ENCODE measurements at places on chromosomes 12 and 14.

- DNase-seq, result no peak
These were observed 253.1 kb downstream of the ANO2 start for GRCh38 chr12:5691943-5692342.

- DNase-seq, result no peak
These were observed 132.9 kb upstream of the SLC35F4 start for GRCh38 chr14:57998766-57999165.

- DNase-seq, result peak; percentile 79
These were observed 16.1 kb downstream of the UBC start for GRCh38 chr12:124898200-124898922.

- DNase-seq, result no peak
These were observed 77.7 kb upstream of the SLC38A2 start for GRCh38 chr12:46450279-46450748.

DNA sequence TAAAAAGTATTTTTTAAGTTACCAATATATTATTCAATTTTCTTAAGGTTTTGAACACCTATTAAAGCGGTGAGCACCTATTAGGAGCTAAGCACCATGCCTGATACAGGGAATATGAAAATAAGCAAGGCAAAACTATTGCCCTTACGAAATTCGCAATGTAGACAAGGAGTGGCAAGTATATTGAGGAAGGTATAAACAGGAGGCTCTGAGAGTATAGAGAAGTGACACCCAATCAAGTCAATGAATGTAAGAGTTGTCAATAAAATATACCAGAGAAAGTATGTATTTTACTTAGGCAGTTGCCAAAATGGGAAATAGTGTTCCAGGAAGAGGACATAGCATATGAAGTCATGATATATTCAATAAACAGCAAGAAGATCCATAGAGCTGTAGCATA is 57.2 kb downstream of the LRP6 start:
- DNase-seq, result no peak

DNA sequence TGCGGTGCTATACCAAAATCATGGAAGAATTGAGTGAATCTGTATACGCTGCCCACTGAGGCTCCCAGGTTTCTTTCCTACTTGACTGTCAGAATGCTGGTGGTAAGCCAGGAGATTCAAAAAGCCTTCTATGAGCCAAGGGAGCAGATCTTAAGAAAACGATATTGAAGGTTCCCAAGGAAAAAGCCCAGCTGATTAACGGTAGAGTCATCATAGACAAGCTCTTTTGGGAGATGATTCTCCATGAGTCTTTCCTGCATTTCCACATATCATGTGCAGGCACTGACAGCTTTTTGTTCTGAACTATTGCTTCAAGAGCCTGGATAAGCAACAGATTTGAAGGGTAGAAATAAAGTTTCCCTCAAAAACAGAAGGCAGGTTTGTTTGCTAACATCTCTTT is 17.5 kb downstream of the SLC35F4 start:
- no peak for DNase-seq

DNA sequence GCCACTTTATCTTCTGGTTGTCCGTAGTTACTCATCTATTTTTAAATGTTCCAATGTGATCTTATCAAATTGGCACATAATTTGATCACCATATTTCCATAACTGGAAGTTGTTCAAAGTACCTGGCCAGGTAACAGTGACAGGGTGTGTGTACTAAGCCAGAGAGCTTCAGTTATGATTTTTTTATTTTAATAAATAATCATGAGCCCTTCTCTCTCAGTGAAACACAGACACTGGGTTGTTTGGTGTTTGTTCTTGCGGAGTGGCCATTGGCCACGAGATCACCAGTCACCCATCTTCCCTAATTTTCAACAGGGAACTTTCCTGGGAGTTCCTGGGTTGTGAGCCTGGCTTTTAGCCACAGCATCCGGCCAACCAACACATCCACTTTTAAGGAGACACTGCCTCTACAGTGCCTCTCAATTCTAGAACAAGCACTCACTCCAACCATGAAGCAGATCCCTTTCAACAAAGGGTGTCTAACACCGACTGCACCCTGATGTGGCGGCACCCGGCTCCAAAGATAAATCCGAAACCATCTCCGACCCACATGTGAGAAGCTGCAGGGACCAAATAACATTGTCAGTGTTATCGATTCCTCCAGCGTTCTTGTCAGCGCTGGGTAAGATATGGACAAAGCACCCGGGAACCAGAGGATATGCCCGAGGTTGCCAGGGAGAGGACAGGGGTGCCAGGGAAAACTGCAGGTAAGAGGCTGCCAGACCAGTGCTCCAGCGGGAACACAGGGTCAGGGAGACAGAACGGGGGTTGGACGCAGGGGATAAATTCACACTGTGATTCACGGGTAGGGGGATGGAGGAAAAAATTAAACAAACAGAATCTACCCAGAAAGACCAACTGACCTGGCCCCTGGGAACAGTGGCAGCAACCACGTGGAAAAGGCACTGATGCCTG is 49.9 kb downstream of the FOXN3 start:
- DNase-seq, result no peak

DNA sequence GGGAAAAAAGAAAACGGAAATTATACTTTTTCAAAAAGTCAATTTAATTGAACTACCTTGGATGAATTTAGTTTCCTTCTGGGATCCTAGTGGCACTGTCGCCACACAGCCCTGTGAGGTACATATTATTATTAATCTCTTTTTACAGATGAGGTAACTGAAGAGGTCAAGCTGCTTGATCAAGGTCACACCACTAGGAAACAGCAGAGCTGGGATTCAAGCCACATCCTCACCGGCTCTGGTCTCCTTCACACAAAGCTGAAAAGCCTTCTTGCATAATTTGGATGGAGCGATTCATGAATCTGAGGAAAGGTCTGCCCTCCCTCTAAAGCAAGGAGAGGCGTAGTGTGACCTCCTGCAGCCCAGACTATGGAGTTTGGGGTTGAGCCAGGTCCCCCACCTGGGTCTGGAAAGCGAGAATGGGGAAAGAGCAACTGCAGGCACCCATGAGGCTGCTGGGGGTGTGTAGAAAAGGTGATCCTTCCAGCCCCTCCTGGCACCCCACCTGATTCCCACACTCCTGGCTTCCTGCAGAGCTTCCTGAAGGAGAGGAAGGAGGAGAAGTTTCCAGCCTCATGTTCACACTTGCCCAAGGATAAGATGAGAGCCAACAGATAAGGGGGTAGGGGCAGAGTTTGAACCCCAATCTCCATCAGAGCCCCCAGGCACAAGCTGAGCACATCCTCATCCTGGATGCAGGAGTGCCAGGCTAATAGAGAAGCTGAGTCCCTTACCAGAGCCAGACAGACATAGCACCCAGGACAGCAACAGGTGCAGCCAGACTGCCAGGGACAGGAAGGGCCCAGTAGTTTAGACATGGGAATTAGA is 3.9 kb upstream of the KRT79 start:
- DNase-seq, result no peak

DNA sequence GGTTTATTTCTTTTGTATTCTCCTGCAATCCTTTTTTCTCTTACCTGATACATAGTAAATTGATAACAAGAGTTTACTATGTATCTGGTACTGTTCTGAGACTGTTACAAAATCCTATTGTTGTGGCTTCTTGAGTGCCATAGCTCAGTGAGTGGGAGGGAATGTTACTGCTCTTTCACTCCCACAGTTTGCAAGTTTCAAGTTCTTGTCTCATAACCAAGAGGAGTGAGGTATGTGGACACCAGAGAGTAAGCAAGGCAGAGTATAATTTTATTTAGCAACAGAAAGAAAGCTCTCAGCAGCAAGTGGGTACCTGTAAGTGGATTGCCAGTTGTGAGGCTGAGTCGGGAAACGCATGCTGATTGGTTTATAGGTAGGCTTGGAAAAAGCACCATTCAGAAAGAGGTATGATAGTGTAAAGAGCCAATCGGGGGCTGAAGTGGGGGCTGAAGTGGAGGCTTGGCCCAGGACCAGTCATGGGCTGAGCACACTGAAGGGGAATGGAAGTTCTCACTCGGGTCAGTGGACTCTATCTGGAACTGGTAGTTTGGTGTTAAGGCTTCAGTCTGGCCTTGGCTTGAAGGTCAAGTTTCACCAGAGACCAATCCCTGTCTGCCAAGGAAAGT is 850.8 kb downstream of the TMTC2 start:
- DNase-seq, result no peak

DNA sequence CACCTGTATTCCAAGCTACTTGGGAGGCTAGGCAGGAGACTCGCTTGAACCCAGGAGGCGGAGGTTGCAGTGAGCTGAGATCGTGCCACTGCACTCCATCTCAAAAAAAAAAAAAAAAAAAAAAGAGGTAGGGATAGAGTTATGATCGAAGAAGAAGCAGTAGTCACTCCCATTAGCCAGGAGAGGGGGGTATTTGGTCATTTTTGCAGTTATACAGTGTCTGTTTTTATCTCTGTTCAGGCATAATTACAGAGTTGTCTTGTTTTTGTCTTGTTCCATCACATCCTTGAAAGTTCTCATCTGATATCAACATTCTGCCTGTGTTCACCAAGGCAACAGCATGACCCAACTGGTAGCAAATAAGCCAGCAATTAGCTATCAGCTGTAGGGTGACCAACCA is 98.5 kb upstream of the TMPO start:
- DNase-seq, result no peak

GRCh38 chr12:116426391-116427136 is 132.6 kb upstream of the MAP1LC3B2 start:
- no peak for DNase-seq

DNA sequence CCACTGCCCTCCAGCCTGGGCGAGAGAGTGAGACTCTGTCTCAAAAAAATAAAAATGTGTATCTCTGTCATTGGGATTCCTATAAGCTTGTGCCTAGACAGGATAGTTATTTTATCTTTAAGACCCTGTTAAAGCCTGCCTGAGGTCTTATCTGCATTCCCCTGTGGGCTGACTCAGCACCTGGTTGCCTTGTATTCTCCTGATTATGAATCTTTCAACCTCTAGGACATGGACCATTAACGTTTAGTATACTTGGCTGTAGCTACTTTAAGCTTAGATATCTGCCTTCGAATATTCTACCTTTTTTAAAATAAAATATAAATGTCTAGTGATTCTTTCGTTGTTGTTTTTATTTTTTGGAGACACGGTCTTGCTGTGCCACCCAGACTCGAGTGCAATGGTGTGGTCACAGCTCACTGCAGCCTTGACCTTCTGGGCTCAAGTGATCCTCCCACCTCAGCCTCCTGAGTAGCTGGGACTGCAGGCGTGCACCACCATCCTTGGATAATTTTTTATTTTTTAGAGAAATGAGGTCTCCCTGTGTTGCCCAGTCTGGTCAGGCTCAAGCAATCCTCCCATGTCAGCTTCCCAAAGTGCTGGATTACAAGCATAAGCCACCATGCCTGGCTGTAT is 41.3 kb downstream of the RESF1 start:
- no peak for DNase-seq

DNA sequence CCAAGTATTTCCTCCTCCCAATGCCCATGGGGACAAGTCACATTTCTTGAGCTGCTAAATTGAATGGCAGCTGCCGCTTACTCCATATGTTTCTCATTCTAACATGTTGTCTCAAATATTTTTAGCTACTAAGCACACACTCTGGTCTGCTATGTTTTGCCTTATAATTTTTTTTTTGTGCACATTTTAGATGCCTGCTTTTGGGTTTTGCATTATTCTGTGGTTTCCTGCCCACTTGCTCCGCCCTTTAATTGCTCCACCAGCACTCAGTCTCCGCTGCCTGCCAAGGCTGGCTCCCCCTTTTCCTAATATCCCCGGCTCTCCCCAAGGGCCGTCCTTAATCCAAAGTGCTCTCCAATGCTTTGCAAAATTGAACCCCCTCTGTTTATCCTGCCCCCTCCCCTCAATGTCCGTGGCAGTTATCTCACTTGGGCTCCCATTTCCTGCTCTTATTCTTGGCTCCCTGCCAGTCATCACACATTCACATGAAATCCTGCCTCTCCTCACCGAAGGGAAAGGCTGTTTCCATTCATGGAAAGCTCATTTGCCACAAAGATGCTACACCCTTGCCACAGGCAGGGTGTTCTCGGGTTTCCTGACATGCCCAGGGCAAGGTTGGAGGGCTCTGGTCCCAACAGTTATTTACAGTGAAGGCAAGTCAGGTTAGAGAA is 79.4 kb downstream of the C12orf75 start:
- DNase-seq, result peak; percentile 3

GRCh38 chr12:52953181-52953841 is 4.4 kb downstream of the KRT18 start:
- DNase-seq, result no peak

GRCh38 chr12:62562846-62563245 is 96.2 kb downstream of the MON2 start:
- no peak for DNase-seq

DNA sequence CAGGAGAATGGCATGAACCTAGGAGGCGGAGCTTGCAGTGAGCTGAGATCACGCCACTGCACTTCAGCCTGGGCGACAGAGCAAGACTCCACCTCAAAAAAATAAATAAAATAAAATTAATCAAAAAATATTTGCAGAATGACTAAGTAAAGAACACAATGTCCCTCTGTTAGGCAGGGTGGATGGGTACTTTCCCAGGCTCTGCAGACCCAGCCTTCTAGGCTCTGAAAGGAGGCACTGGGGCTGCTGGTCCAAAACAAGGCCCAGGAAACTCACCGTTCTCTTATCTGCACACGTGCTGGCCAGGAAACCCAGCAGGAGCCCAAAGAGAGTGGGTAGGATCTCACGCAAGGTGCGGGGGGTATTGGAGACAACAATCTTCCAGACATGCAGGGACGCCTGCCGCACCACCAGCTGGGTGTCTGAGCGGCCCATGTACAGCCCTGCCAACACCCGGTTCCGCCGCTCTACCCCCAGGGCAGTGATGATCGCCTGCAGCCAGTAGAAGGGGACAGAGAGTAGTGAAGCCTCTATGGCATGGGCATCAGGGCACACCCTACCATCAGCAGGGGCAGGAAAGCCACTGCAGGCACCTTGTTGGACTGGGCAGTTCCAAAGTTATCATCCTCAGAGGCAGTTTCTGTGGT is 25.8 kb upstream of the RAB35 start:
- no peak for DNase-seq

DNA sequence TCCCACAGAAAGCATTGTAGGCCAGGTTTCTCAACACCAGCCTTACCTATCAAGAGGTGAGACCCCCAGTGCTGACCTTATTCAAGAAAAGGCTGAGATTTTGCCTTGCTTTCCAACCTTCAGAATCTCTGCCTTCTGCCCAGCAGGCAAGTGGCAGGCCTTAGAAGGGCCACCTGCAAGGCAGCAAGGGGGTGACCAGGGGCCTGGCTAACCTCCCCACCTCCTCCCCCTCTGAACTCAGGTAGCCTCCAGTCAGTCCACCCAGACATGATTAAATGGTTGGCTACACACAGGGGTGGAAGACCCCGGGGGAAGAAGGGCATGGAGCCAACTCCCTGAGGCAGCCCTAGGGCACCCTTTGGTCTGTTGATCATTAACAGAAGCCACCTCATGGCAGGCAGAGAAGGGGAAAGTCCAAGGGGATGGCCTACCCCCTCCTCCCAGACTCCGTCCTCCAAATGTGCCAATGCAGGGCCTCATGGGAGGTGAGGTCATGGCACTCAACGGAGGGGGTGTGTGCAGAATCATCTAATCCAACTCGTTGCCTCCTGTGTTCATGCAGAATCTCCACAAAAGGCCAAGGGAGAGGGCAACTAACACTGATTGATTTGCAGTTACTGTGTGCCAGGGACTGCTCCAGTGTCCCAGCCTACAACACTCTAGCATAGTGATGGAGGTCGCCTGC is 8.5 kb downstream of the ZFP36L1 start:
- no peak for DNase-seq

GRCh38 chr12:53674977-53675700 is 744 bp downstream of the ATP5MC2 start:
- DNase-seq, result no peak
